ENCODE measurements at places on chromosomes 13 and 19.

DNA sequence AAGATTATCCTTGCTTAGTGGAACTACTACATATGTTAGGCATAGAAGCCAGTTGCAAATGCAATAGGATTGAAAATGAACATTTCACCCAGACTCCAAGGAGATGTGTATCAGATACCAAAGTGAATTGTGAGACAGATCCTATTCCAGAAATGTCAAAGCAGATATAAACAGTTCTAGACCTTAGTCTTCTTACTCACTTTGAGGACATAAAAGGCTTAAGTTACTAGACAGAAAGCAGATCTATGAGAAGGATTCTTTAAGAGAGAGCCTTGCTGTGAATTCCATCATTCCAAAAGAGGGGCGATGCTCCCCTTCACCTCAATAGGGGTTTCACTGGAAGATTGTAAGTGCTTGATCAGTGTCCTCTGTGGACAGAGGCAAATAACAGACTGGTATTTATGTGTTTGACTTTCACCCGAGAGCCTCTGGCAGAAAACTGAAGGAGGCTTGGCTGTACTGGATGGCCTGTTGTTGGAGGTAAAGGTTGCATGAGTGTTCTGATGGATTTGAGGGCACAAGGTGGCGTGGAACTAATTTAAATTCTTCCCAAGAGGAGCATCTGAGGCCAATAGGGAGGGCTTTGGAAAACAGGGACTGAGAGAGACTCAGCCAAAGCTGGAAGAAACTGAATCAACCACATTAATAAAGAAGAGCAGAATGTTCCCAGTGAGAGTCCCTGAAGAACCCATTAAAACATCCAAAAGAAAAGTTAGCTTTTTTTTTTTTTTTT, 194.8 kb downstream of the DCLK1 start:
- DNase-seq: no peak

DNA sequence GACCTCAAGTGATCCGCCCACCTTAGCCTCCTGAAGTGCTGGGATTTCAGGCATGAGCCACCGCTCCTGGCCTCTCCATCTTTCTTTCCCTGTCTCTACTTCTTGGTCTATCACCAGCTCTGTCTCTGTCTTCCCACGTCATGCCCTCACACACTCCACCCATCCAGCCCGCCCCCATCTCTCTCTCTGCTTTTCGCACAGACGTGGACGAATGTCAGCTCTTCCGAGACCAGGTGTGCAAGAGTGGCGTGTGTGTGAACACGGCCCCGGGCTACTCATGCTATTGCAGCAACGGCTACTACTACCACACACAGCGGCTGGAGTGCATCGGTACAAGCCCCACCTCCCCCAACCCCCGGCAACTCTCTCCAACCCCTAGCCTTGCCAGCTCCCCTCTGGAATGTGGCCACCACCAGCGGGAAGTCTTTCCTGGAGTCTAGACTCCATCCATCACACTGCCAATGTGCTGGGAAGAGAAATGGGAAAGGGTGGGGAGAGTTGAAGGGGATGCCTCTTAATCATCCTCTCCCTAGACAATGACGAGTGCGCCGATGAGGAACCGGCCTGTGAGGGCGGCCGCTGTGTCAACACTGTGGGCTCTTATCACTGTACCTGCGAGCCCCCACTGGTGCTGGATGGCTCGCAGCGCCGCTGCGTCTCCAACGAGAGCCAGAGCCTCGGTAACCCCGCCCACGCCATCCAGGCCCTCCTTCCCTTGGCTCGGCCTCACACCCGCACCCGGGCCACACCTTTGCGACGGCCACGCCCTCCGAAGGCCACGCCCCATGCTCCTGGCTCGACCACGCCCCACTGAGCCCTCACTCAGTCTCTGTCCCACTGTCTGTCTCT, 22.5 kb downstream of the LTBP4 start:
- no peak for DNase-seq

- DNase-seq: no peak
Observed at GRCh38 chr19:18590273-18591272, 2.0 kb downstream of the REX1BD start.

DNA sequence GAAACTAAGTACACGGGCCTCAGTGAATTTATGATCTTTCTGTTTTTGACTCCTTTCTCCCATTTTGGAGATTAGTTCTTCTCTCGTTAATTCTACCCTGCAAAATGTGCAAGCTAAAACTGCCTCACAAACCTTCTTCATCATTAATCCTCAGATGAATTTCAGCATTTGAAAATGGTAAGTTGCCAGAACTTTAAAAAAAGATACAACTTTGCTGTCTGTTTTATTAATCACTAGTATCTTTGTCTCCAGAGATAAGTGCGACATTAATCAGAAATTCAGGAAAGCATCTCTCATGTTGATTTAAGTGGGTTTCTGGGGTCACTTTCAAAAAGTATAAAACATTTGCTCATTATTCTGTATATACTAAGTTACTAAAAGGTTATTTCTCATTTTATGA, 227.0 kb upstream of the RXFP2 start:
- no peak for DNase-seq

GRCh38 chr19:1783354-1783753, 28.7 kb downstream of the ATP8B3 start:
- no peak for DNase-seq

DNA sequence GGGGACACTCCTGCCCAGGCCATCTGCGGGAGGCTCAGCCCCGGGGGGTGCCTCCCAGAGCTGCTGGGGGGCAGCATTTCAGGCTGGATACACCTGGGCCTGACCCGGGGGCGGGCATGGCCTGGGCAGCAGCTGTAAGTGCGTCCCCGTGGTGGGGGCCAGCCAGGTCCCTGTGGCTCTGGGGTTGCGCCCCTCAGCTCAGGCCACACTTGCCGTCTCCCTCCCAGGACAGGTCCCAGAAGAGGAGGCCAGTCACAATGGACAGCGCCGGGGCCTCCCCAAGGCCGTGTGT, 11.6 kb downstream of the CBARP start:
- DNase-seq: no peak

DNA sequence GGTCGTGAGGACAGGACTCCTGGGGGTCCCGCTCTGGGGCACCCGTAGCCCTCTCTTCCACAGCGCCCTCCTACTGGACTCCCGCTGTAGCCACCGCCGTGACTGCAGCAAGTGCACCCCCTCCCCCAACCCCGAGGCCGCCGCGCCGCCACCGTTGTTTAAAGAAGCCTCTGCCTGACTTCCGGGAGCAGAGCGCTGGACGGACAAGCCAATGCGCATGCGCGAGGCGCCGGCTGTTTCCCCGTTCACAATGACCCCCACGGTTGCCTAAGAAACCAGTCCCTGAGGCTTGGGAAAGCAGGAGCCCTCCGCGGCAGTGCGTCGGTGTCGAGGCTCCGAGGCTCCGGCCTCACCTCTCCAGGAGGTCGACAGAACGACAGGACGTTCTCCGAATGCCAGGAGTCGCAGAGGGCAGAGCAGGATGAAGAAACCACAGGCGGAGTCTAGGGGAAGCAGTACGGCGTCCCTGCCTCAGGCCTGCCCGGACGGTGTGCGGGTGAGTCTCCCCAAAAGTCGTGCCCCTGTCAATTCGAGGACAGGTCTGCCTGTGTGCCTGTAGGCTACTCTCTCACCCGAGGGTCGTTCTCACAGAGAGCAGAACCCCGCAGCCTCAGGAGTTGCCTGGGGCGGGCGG, 70.5 kb upstream of the ZNF420 start:
- peak; percentile 2 for DNase-seq
